ENCODE measurements at places on chromosomes 11 and 22.

GRCh38 chr22:35915477-35916013, 113.1 kb downstream of the RBFOX2 start:
- peak overlapping the region; percentile 56 for H3K4me3 ChIP-seq
- H3K36me3 ChIP-seq, result no peaks in the 10 kb centered on the region
- DNase-seq, result no peak
- H3K27ac ChIP-seq, result peak overlapping the region; percentile 74

DNA sequence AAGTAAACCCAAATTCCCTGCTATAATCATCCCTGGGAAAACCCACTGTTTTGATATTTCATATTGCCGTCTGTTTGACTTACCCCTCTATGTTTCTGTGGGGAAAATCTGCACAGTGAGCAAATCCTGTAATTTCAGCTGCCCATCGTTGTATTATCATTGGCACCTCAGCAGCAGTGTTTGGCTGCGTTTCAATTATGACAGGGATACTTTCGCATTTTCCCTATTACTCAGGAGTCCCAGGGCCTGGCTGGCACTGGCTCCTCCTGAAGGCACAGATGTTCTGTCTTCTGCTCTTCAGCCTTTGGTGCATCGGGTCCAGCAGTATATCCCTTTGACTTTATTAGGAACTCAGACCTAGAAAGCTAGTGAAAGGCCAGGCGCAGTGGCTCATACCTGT, 12.2 kb upstream of the MMP12 start:
- no peak overlapping the region for H3K27ac ChIP-seq
- no peaks in the 10 kb centered on the region for H3K4me1 ChIP-seq
- H3K36me3 ChIP-seq, result no peaks in the 10 kb centered on the region
- no peak overlapping the region for H3K4me3 ChIP-seq
- H3K27me3 ChIP-seq, result peaks cover 5% of the 10 kb centered on the region

- no peaks in the 10 kb centered on the region for H3K36me3 ChIP-seq
- H3K27ac ChIP-seq, result no peak overlapping the region
- no peak overlapping the region for H3K4me3 ChIP-seq
- H3K4me1 ChIP-seq, result no peaks in the 10 kb centered on the region
Measured at GRCh38 chr11:83464160-83464944, 178.2 kb upstream of the CCDC90B start.

- peaks cover 10% of the 10 kb centered on the region for H3K4me1 ChIP-seq
- no peaks in the 10 kb centered on the region for H3K36me3 ChIP-seq
- no peak for DNase-seq
- no peak overlapping the region for H3K27ac ChIP-seq
Measured at GRCh38 chr11:4605057-4605456, 3.0 kb downstream of the TRIM68 start.

DNA sequence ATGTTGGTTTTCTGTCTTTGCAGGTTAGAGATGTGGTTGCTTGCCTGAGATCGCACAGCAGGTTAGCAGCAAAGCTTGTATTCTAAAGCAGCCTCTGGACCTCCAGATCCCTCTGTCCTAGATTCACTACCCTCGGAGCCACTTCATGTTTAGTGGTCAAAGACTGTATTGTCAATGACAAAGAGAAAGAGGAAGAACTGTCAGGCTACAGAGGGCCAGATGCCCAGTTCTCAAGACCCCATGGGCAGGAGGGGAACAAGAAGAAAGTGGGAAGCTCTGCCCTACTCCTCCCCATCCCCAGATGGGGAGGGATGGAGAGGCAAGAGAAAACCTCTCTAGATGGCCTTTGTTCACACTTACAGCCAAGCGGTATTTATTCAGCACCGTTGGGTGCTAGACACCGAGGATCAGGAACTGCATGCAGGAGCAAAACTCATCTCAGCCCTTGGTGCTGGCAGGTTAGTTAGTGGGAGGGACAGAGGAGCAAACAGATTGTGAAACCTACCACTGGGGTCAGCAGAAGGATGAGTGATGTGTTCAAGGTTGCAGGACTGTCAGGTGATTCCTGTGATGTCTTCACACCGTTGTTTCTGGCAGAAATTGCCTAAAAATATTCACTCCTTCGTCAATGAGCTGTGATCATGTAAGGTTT, 38.3 kb upstream of the PTPRJ start:
- peaks cover 57% of the 10 kb centered on the region for H3K4me1 ChIP-seq
- H3K36me3 ChIP-seq, result no peaks in the 10 kb centered on the region
- H3K4me3 ChIP-seq, result no peak overlapping the region
- DNase-seq, result no peak
- H3K27me3 ChIP-seq, result no peaks in the 10 kb centered on the region

DNA sequence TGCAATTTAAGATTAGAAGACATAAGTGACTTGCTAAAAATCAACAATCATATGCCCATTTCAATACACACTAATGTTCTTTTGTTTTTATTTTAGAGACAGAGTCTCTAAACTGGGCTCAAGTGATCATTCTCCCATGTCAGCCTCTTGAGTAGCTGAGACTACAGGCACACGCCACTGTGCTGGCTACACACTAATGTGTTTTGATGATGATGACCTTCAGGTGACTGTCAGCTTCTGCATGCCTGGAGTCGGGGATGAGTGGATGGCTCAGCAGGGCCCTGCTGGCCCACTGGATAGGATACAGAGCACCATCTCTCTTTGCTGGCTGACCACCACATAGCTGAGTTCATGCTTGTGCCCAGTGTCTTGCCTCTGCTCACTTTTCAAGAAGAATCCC, 27.0 kb upstream of the POU2AF1 start:
- H3K4me3 ChIP-seq, result no peak overlapping the region
- no peaks in the 10 kb centered on the region for H3K36me3 ChIP-seq
- DNase-seq, result no peak
- no peak overlapping the region for H3K27ac ChIP-seq

DNA sequence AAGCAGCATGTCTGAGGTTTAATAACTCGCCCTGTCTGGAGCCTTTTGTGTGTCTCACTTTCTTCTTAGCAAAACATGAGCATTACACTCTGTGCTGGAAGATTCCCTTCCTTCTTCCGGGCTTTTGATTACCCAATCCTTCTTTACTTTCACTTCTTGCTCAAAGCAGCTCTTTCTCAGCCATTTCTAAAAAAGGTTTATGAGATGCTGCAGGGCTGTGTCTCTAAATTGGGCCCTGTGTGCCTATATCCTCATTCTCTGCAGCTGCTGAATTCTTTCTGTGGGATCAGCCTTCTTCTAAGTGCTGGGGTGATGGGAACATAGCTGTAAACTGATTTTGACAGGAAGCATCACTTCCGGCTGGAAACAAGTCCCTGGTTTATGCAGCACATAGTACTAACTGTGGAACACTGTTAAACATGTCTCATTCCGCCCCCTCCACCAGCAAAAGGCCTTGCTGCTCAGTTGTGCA, 71.8 kb downstream of the PIWIL4 start:
- no peaks in the 10 kb centered on the region for H3K27me3 ChIP-seq
- H3K27ac ChIP-seq, result no peak overlapping the region
- no peaks in the 10 kb centered on the region for H3K36me3 ChIP-seq
- peaks cover 3% of the 10 kb centered on the region for H3K4me1 ChIP-seq
- DNase-seq, result no peak

- no peak overlapping the region for H3K27ac ChIP-seq
- no peak for DNase-seq
- no peak overlapping the region for H3K4me3 ChIP-seq
- no peaks in the 10 kb centered on the region for H3K27me3 ChIP-seq
Measured at GRCh38 chr11:77063407-77063806, 3.4 kb upstream of the CAPN5 start.

DNA sequence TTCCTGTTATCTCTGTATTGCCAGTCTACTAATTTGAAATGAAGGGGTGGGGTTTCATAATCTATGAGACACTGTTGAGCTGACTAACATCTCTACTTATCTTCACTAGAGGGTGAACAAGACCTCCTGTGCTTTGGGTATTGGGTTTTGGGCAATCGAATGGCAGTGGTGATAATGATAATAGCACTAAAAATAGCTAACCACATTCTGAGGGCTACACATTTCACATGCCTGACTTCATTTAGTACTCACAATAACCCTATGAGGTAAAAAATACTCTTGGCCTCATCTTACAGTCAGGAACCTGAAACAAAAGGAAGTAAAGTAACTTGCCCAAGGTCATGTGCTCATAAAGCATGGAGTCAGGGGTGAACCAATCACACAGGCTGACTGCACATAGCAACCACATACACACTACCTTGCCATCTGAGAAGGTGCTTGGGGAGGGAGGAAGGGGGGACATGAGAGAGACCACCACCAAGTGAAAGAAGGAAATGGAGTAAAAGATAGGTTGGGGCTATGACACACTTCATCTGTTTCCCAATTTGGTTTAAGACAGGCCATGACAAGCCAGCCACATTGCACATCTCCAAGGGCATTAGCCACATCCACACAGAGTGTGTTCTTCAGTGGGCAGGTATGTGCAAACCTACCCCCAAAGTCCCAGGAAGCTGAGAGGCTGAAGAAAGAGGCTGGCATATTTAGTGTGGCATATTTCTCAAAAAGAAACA, 387.6 kb upstream of the DDI1 start:
- no peaks in the 10 kb centered on the region for H3K36me3 ChIP-seq
- no peaks in the 10 kb centered on the region for H3K4me1 ChIP-seq
- H3K27ac ChIP-seq, result no peak overlapping the region
- no peak for DNase-seq
- H3K27me3 ChIP-seq, result no peaks in the 10 kb centered on the region

GRCh38 chr11:116166573-116167465, 606.0 kb downstream of the BUD13 start:
- H3K27ac ChIP-seq, result no peak overlapping the region
- no peak overlapping the region for H3K4me3 ChIP-seq
- H3K27me3 ChIP-seq, result peaks cover 6% of the 10 kb centered on the region
- no peaks in the 10 kb centered on the region for H3K36me3 ChIP-seq
- H3K4me1 ChIP-seq, result no peaks in the 10 kb centered on the region
- no peak for DNase-seq

DNA sequence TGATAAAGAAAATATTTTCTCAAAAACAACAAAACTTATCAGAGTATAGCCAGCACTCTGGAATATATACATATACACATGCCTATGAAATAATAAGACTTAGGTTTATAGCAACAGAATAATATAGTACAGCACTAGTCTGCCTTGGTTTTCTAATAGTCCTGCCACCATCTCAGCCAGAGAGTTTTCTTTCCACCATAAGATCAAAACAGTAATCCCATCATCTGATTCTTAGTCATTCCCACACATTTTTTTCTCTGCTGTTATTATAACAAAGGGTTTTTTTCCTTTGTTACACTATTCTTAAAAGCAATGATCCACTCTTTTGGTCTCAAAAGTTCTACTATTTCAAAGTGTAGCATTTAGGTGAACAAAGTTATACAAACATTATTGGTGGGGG, 15.1 kb downstream of the MTMR2 start:
- no peaks in the 10 kb centered on the region for H3K36me3 ChIP-seq
- no peak for DNase-seq
- no peaks in the 10 kb centered on the region for H3K27me3 ChIP-seq
- no peaks in the 10 kb centered on the region for H3K4me1 ChIP-seq

- H3K36me3 ChIP-seq, result no peaks in the 10 kb centered on the region
- H3K4me3 ChIP-seq, result peak within 1 kb of the TSS; percentile 75
- DNase-seq, result no peak
- peaks cover 18% of the 10 kb centered on the region for H3K4me1 ChIP-seq
- no peaks in the 10 kb centered on the region for H3K27me3 ChIP-seq
- H3K27ac ChIP-seq, result peak within 1 kb of the TSS; percentile 77
Measured at GRCh38 chr11:60924110-60924905, at the start of gene TMEM132A. TMEM132A (plus strand) TSS chr11:60924460; CDS start chr11:60924634, 174 bp downstream.

- H3K36me3 ChIP-seq, result no peaks in the 10 kb centered on the region
- H3K4me1 ChIP-seq, result no peaks in the 10 kb centered on the region
- no peak overlapping the region for H3K4me3 ChIP-seq
- no peak overlapping the region for H3K27ac ChIP-seq
- no peak for DNase-seq
Measured at GRCh38 chr11:113405724-113406478, 18.3 kb downstream of the ANKK1 start.

- no peak for DNase-seq
- no peak overlapping the region for H3K27ac ChIP-seq
- no peak overlapping the region for H3K4me3 ChIP-seq
Measured at GRCh38 chr11:113645593-113646349, 60.3 kb downstream of the TMPRSS5 start.

DNA sequence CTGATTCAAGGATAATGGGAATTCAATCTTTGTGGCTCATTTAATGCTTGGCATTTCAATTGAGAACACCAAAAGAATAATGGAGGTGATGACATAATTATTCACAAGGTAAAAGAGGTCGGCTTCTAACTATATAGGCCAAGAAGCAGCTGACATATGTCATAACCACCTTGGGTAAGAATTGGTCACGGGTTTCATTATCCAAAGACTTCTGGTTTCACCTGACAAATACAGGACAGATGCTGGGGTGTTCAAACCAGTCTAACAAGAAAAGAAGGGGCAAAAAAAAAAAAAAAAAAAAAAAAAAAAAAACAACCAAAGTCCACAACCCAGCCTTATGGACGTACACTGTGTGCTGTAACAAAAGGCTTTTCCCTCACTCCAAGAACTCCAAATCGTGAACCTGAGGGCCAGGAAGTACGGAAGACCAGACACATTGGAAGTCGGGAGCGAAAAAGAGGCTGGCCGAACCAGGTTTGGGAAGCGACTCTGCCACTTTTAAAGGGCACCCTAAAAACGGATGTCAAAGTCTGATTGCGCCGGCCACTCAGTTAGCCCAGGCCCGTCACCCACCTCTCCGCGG, 385 bp downstream of the HARBI1 start:
- H3K27me3 ChIP-seq, result no peaks in the 10 kb centered on the region
- no peaks in the 10 kb centered on the region for H3K36me3 ChIP-seq
- peak overlapping the region; percentile 96 for H3K27ac ChIP-seq
- H3K4me1 ChIP-seq, result peaks cover 27% of the 10 kb centered on the region

DNA sequence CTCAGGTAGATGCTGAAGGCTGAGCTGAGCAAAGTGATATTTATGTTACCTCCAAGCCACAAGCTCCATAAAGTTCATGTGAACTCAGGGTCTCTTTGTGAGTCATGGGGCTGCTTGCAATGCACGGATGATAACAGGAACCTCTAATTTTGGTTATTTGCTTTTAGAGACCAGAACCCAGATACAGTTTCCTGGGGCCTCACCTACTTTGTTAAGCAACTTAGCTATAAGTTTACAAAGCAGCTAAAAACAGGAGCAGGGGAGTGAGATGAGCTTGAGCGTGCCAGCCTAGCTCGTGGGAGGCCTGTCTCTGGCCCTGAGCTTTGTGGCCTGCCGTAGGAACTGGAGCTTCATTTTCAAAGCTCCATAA, 29.2 kb downstream of the SREBF2 start:
- no peak overlapping the region for H3K27ac ChIP-seq
- H3K36me3 ChIP-seq, result no peaks in the 10 kb centered on the region
- H3K4me1 ChIP-seq, result no peaks in the 10 kb centered on the region
- H3K27me3 ChIP-seq, result no peaks in the 10 kb centered on the region
- no peak overlapping the region for H3K4me3 ChIP-seq

DNA sequence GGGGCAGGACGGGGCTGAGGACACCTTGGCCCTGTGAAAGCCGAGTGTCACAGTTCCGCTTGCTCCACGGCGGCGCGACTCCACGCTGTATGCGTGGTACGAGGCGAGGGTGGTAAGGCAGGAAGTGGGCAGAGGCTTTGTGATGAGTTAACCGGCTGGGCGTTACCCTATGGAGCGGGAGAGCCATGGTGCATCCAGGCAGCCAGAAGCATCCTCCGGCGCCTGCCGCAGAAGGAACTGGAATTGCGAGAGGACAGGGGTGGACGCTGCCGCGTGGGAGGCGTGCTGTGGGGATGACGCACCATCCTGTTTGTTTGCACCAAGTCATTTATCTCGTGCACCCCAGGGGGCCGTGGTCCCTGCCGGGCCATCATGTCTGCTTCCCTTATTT, 643.9 kb downstream of the BRD1 start:
- no peak overlapping the region for H3K4me3 ChIP-seq
- no peaks in the 10 kb centered on the region for H3K4me1 ChIP-seq
- H3K27ac ChIP-seq, result no peak overlapping the region
- DNase-seq, result no peak

- no peak for DNase-seq
- no peaks in the 10 kb centered on the region for H3K27me3 ChIP-seq
- no peak overlapping the region for H3K27ac ChIP-seq
- H3K4me3 ChIP-seq, result no peak overlapping the region
- no peaks in the 10 kb centered on the region for H3K4me1 ChIP-seq
Measured at GRCh38 chr11:108032800-108033199, 24.1 kb downstream of the CUL5 start.

Measured in Panc1 (cell line).